Cardiac septum (tissue), 1 donor: ENCODE measurements at places on chromosomes 16 and 17. TPM values are rescaled to one million over a fixed set of nuclear protein-coding genes. Genes with fewer than 3 reads are reported as not detected.

GRCh38 chr17:75832652-75833400, 11.4 kb downstream of the UNC13D start:
- DNase-seq = no peak

GRCh38 chr17:78111016-78111726, 17.4 kb downstream of the TMC6 start:
- no peak for DNase-seq

GRCh38 chr16:66274335-66275110, 92.0 kb upstream of the CDH5 start:
- DNase-seq = no peak

NME4 gene
- total RNA-seq = 65.0 TPM

DNA sequence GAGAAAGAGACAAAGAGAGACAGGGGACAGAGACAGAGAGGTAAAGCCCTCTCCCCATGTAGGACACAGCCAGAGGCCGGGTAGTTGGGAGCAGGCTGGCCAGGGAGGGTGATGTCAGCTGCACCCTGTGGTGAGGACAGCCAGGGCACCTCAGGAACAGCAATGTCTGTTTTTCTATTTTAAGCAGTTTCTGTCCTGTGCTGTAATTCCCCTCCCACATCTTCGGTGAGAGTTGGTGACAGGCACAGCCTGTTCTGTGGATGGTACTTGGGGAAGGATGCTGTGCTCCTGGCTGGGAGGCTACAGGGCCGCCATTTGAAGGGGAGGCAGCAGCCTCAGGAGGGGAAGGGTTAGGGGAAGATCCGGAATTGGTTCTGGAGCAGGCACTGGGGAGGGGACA, 163.5 kb downstream of the SDK2 start:
- peak; percentile 77 for DNase-seq

RDM1 gene
- total RNA-seq = not detected

DNA sequence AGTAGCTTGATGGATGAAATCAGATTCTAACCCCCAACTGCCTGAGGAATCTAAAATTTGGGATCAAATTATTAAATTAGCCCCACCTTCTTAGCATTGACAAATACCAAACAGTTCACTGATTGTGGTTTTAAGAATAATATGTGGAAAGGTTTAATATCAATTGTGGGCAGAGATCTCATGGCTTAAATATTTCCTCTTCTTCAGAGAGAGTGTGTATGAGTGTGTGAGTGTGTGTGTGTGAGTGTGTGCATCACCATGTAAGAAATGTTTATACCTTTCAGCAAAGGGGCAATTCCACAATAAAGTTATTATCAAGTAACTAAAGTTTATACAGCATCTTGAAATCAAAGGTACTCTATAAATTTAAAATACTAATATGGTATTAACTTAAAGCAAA, 3.2 kb downstream of the SMURF2 start:
- DNase-seq = no peak

GRCh38 chr17:74218436-74218835, 5.1 kb downstream of the TTYH2 start:
- no peak for DNase-seq

- DNase-seq = no peak
These were observed 2.2 kb downstream of the CRISPLD2 start for GRCh38 chr16:84821728-84822689.

DNA sequence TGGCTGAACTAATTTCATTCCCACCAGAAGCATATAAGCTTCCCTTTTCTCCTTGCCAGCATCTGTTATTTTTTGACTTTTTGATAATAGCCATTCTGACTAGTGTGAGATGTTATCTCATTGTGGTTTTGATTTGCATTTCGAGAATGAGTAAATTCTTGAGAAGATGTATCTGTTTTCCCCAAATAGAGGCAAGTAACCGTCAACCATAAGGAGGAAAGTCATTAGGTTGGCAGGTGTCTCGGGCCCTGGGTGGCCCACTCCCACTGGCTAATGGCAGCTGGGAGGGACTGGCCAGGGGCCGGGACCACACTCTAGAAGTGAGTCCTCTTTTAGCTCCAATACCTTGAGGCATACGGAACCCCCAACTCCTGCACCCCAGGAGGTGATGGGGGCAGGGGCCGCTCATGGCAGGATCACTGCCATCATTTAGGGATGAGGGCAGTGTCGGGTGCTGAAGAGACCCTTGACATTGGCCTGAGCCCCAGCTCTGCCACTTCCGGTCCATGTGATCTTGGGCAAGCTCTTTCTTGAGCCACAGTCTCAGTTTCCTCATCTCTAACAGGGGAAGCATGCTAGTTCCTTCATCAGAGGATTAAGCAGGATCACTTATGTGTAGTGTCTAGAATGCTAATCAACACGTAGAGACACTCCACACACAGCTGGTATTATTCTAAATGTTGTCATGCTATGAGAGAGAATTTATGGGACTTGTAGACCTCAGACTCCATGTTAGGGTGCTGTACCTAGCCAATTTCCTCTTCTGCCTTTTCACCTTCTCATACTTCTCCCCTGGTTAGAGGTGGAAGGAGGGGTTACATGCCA, 44.3 kb downstream of the RGS9 start:
- no peak for DNase-seq

DNA sequence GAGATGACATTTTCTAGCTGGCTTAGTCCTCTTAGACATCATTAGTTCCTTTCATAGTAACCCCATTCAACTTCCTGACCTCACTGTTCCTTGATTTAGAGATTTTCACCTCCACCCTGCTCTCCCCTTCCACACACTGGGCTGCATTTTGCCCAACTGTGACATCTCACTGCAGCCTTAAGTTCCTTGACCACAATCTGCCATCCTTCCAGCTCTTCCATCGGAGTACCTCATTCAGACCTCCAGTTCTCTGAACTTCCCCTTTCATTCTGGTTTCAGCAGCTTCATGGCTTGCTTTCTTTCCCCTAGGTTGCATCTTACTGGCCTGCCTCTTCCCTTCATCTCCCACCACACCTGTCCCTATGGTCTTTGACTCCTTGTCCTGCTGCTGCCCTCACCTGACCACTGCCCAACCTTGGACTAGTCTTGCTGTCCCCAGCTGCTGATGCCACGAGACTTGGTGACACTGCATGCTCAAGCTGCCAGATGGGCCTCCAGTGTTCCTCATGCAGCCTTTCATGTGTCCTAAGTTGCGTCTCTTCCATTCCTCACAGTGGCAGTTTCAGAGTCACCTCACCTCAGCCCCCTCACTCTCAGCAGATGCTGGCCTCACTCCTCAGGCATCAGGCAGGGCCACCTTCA, 40.8 kb downstream of the NUP88 start:
- DNase-seq = no peak

GRCh38 chr17:78343187-78343542, 16.7 kb downstream of the SOCS3 start:
- peak; percentile 92 for DNase-seq

UBFD1 gene
- 49.7 TPM for total RNA-seq

DNA sequence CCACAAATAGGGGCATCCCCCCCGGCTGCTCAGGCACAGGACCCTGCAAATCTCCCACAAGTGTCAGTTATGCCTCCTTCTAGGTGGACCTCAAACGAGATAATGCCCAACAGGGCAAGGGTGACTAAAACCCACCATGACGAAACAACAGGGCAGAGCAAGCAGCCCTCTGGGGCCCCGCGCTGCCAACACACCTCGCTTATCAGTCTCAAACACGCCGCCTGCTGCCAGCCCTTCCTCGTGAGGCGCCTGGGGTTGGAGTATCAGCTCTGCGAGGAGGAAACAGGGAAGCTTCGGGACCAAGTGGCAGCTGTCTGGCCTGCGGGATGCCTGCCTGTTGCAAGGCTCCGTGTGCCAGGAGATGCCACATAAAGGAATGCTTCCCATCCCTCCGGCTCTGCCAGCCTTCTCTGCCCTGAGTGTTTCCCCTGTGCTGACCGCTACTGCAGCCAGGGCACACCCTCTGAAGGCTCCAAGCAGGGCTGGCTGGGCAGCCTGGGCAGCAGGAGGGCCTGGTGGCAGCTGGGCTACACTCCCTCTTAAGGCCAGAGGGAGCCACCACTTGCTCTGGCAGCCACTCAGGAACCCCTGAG, 2.5 kb downstream of the SMIM5 start:
- DNase-seq = no peak

GRCh38 chr17:49402706-49403105, 12.0 kb downstream of the PHB1 start:
- DNase-seq = no peak

MMP25 gene
- 3.0 TPM for total RNA-seq

DNA sequence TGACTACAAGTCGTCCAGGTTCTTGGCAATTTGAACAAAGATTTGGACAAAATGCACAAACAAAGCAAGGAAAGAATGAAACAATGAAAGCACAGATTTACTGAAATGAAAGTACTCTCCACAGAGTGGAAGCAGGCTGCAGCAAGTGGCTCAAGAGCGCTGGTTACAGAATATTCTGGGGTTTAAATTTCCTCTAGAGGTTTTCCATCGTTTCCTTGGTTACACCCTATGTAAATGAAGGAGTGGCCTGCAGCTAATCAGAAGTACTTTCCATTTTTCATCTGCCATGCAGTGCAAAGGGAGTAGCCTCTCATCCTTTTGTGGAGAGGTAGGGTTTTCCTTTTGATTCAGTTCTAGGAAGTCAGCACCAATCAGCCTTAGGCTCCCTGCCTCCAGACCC, 11.8 kb downstream of the STXBP4 start:
- no peak for DNase-seq

GRCh38 chr17:51486091-51486490, 225.7 kb downstream of the UTP18 start:
- no peak for DNase-seq

TMEM94 gene
- 56.6 TPM for total RNA-seq

- no peak for DNase-seq
These were observed 912.6 kb upstream of the SOX9 start for GRCh38 chr17:71208111-71208704.

CDK5RAP3 gene
- total RNA-seq = 58.2 TPM

DNA sequence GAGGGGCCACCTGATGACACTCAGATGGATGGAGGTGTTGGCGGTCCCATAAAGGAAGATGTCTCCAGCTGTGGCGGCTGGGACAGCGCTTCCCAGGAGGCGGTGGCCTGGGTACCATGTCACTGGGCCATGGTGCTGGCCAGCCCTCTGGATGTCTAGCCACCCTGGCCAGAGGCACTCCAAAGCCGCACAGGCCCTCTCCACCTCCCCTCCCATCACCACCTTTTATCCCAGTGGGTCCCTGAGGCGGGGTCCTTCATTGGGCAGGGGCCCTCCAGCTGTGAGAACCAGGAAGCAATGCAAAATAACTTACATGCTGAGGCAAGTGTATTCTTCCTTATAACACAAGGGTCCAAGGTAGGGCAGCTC, 23.1 kb downstream of the RAB11FIP4 start:
- no peak for DNase-seq

DNA sequence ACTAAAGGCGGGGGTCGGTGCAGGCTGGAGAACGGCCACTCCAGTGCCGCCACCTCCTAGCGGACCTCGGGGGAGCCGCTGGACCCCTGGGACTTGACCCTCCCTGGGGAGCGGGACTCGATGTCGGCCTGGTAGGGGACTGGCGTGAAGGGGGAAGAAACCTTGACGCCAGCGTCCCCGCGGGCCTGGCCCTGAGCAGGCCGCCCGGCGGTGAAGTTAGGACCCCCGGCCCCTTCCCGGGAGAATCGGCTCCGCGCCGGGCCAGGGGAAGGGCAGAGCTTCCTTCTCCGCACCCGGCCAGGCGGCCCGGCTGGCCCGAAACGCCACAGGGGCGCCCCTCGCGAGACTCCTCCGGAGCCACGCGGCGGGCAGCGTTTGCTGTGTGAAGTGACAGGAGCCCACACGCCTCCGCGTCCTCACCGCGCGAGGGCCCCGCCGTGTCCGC, 389 bp downstream of the DUS1L start:
- no peak for DNase-seq

DNA sequence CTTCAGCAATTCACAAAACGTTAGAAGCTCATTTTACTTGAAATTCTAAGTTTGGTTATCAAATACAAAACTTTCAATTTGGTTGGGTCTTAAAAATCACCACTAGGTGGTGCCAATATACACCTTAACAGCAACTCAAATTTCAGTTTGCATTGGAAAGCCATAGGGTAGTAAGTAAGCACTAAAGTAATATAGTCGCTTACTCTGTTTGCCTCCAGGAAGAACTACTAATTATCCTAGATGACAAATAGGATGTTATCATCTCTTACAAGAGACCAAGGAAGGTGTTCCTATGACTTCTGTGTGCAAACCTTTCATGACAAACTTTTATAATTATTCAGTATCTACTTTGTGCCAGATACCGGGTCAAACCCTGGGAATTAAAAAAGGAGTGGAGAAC, 93.3 kb downstream of the MYO1D start:
- no peak for DNase-seq

GFAP gene
- total RNA-seq = 7.0 TPM

DNA sequence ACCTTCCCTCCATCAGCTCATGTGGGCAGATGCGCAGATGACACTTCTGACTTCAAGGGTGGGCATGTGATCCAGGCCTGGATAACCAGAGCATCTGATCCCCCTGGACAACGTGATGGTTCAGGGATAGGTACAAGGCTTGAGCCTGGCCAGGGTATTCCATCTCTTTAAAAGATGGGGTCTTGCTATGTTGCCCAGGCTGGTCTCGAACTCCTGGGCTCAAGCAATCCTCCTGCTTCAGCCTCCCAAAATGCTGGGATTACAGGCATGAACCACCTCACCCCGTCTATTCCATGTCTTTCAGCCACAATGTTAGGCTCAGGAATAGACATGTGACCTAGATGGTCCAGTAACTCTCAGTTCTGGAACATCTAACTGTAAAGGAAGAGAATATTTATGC, 20.8 kb downstream of the CRYM start:
- DNase-seq = no peak

GRCh38 chr16:64738321-64738960, 383.4 kb downstream of the CDH11 start:
- DNase-seq = no peak

LYRM9 gene
- 8.8 TPM for total RNA-seq

GRCh38 chr16:2437032-2437790, 8.0 kb downstream of the CCNF start:
- DNase-seq = no peak

KRTAP2-3 gene
- total RNA-seq = not detected

ITGAD gene
- not detected for total RNA-seq

- peak; percentile 92 for DNase-seq
These were observed 77.1 kb downstream of the USP31 start for GRCh38 chr16:23072084-23072599.

DNA sequence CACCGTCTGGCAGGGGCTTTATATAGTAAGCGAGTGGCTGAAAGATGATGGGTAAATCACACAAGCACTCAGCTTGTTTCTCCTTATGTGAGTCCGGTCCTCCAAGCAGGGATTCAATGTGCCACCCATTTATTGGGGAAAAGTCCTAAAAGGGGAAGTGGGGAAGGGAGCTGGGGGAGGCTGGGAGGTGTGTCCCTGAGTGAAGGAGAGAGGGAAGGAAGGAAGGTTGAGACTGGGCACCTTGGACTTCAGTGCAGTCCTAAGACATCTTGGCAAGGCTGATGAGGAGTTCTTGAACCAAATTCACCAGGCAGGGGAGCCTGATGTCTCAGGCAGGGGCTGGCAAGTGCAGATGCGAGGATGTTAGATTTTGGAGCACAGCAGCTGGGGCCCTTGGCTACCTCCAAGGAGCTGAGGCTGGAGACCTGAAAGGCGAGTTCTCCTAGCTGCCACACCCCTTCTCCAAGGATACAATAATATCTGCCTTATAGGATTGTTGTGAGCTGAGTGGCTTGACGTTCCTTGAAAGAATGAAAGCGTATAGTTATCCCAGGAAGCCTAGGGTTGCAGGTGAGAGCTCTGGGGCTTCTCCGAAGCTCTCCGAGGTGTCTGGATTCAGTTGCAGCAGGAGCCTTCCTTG, 23.0 kb upstream of the CYLD start:
- no peak for DNase-seq

ZG16B gene
- not detected for total RNA-seq

- DNase-seq = no peak
These were observed 34.6 kb downstream of the RGS9 start for GRCh38 chr17:65171752-65172151.

PRDM7 gene
- not detected for total RNA-seq

PRCD gene
- 2.7 TPM for total RNA-seq
